Aorta (tissue), 5 donors: ENCODE measurements at places on chromosomes 2 and 18.

DNA sequence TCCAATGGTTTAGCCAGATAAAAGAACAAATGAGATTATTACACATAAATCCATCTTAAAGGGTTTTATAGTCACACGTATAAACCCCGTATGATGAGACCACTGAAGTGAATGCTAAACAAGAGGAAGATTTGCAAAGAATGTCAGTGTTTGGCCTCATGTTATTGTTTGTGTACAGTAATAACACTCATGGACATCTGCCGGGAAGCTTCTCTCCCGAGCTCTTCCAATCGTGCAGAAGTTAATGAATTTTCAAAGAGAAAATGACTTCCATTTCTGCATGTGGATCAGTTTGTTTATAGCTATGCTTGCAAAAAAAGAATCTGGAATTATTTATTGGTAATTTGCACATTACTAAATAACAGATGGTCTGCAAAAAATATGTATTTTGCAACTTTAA, 88.5 kb upstream of the APCDD1 start:
- H3K36me3 ChIP-seq: no peaks in the 10 kb centered on the region
- H3K4me3 ChIP-seq: no peak overlapping the region
- H3K27ac ChIP-seq: no peak overlapping the region
- DNase-seq: no peak

GRCh38 chr2:201668402-201668910, 25.2 kb upstream of the TMEM237 start:
- no peaks in the 10 kb centered on the region for H3K36me3 ChIP-seq
- H3K27ac ChIP-seq: no peak overlapping the region
- H3K27me3 ChIP-seq: no peaks in the 10 kb centered on the region
- H3K4me1 ChIP-seq: no peaks in the 10 kb centered on the region

- H3K36me3 ChIP-seq: no peaks in the 10 kb centered on the region
- H3K27ac ChIP-seq: no peak overlapping the region
- H3K4me3 ChIP-seq: no peak overlapping the region
- H3K4me1 ChIP-seq: no peaks in the 10 kb centered on the region
- DNase-seq: no peak
Measured at GRCh38 chr2:120477831-120478481, 132.0 kb downstream of the INHBB start.

DNA sequence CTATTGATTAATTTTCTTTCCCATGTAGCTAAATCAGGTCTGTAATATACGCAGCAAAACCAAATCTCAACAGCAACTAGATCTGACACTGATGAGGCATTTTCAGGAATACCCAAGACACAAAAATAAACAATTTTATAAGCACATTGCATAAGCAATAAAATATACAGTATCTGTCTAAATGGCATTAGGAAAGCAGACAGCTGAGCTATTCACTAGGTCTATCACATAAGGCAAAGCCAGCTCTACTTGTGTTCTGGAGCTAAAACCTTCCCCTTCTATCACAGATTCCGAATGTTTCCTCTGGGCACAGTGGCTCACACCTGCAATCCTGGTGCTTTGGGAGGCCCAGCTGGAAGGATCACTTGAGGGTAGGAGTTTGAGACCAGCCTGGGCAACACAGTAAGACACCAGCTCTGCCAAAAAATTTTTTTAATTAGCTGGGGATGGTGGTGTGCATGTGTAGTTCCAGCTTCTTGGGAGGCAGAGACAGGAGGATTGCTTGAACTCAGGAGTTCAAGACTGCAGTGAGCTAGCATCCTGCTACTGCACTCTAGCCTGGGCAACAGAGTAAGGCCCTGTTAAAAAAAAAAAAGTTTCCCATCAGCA, 21.1 kb downstream of the PTPN2 start:
- no peak overlapping the region for H3K4me3 ChIP-seq
- H3K4me1 ChIP-seq: no peaks in the 10 kb centered on the region
- no peaks in the 10 kb centered on the region for H3K36me3 ChIP-seq
- no peaks in the 10 kb centered on the region for H3K27me3 ChIP-seq
- no peak for DNase-seq

DNA sequence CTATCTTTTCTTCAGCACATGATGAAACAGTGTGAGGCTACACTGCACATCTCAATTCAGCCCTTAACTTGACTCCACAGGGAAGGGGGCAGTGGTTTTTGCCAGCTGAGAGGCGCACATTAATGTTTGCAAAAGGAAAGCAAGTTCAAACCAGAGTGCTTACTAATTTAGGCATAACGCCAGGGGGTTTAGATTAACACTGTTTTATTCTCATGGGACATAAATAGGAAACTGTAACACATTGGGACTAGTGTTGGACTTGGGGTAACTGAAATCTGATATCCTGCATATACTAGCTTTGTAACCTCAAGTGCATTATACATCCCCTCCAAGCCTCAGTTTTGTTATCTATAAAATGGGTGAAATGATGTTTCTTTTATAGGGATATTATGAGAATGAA, 821.2 kb upstream of the ID2 start:
- H3K27ac ChIP-seq: no peak overlapping the region
- H3K36me3 ChIP-seq: no peaks in the 10 kb centered on the region
- no peak for DNase-seq
- no peak overlapping the region for H3K4me3 ChIP-seq
- H3K27me3 ChIP-seq: no peaks in the 10 kb centered on the region
- H3K4me1 ChIP-seq: no peaks in the 10 kb centered on the region

GRCh38 chr2:204749319-204749718, 204.0 kb downstream of the PARD3B start:
- DNase-seq: no peak
- H3K36me3 ChIP-seq: no peaks in the 10 kb centered on the region
- H3K27ac ChIP-seq: no peak overlapping the region
- H3K4me1 ChIP-seq: no peaks in the 10 kb centered on the region

GRCh38 chr2:220949466-220949865, 622.6 kb downstream of the EPHA4 start:
- no peak for DNase-seq
- no peaks in the 10 kb centered on the region for H3K36me3 ChIP-seq
- H3K4me3 ChIP-seq: no peak overlapping the region
- H3K27ac ChIP-seq: no peak overlapping the region
- H3K4me1 ChIP-seq: no peaks in the 10 kb centered on the region
